ENCODE measurements at places on chromosomes 2 and 18.

DNA sequence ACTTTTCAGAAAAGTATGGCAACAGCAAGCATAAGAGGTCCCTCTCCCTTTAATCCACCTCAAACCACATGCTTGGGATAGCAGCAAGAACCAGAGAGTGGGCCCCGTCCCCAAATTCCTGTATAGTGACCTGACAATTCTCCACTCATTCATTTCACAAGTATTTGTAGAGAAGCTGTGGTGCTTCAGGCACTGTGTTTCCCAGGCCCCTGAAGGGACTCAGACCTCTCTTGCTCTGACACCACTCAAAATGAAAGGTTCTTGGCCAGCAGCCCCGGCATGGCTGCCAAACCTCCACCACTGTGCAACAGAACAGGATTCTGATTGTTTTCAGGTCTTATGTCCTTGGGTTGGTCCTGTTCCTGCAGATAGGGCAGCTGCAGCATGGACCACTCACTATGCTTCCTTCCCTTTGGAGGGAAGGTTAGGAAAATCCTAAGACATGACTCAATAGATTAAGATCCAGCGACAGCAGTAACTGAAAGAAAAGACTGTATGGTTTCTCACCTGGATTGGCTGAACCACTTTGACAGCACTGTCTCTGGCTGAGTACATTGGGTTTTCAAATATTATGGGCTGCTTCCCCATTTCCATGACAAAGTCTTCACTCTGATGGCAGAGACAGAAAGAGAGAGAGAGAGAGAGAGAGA lies 67.6 kb downstream of the DHRS9 start:
- DNase-seq, result no peak

GRCh38 chr2:16559278-16560067 lies 106.2 kb downstream of the CYRIA start:
- no peak for DNase-seq

GRCh38 chr2:202687276-202687675 lies 52.5 kb downstream of the FAM117B start:
- DNase-seq, result no peak

- no peak for DNase-seq
These were observed 111.5 kb downstream of the MTCL1 start for GRCh38 chr18:8816816-8817215.

GRCh38 chr18:8106603-8107002 lies 502.6 kb upstream of the RAB12 start:
- DNase-seq, result no peak

- no peak for DNase-seq
These were observed 9.1 kb downstream of the ITM2C start for GRCh38 chr2:230873661-230874401.

GRCh38 chr18:23388357-23388756 lies 64.7 kb upstream of the RIOK3 start:
- no peak for DNase-seq

DNA sequence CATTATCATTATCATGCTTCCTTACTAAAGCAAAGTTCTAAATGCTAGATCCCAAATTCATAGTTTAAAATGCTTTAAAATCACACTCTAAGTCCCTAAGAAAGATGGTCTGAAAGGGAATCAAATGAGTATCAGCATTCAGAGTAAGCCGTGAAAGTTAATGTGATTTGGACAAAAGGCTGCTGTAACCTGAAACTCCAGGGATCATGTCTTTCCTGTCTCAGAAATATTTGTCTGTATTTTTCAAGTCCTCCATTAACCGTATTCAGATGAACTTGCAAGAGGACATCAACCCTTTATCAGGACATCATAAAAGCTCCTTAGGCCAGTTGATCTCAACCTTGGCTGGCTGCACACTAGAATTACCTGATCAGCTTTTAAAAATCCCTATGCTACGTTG lies 324.3 kb upstream of the PKDCC start:
- DNase-seq, result no peak
